ENCODE measurements at places on chromosomes 6 and 20. TPM values are rescaled to one million over a fixed set of nuclear protein-coding genes. Genes with fewer than 3 reads are reported as not detected.

DNA sequence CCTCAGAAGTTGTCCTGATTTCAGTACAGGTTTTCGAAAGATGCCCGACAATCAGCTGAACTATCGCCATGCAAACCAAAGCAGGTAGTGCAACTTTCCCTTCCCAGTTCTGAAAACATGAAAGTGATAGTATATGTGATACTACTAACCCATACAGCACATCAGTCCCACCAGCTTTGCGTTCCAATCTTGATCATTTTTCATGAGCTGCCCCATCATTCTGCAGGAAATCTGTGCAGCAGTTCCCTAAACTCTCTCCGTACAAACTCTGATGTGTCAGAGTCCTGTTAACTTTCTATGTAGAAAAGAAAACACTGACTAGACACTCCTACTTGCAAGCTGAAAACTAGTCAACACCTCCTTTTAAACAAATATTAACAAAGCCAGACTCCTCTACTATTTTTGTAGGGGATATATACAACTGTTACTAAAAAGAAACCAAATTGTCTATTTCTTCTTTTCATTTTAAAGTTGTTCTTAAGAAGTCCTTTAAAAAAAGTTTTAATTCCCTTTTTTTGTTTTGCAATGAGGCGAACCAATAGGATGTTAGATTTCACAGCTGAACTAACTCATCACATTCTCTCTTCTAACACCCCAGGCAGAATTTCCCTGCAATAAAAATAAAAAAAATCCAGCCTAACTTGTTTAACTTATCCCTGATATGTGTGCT, 99.6 kb upstream of the DST start:
- no peak for DNase-seq
- H3K4me3 ChIP-seq, result no peak overlapping the region
- peaks cover 4% of the 10 kb centered on the region for H3K4me1 ChIP-seq
- no peaks in the 10 kb centered on the region for H3K27me3 ChIP-seq
- H3K27ac ChIP-seq, result no peak overlapping the region
- no peaks in the 10 kb centered on the region for H3K36me3 ChIP-seq

Gene CLPSL1
- total RNA-seq, result not detected

DNA sequence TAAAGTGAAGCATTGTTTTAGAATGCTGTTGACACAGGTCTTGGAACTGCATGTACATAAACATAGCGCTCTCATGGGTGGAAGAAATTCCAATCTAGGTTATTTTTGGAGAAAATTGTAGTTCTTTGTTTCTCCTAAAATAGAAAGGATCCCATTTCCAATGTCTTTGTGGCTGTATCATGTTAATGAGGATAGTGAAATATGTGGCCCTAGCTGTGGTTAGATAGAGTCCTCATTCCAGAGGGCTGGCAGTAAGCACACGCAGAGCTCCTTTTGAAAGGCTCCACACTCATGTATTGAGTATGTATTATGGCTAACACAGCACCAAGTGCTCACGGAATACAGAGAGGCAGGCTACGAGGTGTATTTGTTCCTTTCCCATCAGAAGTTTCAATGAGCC, 60.9 kb downstream of the SNRNP48 start:
- H3K27ac ChIP-seq, result peak overlapping the region; percentile 26
- no peak for DNase-seq
- no peaks in the 10 kb centered on the region for H3K36me3 ChIP-seq
- no peak overlapping the region for H3K4me3 ChIP-seq

GRCh38 chr20:15923030-15923776, 650.0 kb downstream of the KIF16B start:
- no peak overlapping the region for H3K4me3 ChIP-seq
- H3K36me3 ChIP-seq, result no peaks in the 10 kb centered on the region
- no peaks in the 10 kb centered on the region for H3K4me1 ChIP-seq
- no peak overlapping the region for H3K27ac ChIP-seq
- no peak for DNase-seq

Gene HSPA12B
- 14.0 TPM for total RNA-seq

DNA sequence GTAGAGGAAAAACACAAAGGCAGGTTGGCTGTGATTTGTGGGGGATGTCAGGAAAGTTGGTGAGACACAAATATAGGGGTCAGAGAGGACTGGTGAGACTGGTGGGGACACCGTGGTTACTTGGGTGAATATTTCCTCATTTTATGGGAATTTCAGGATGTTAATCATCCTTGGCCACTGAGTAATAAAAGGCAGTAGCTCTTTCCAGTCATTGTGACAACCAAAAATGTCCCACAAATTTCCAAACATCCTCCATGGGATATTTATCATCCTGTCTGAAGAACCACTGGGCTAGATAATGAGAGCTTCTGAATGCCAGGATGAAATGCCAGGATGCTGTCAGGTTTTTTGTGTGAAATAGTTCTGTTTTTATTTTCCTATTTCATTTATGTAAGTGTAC, 374.1 kb downstream of the CD109 start:
- H3K4me3 ChIP-seq, result no peak overlapping the region
- H3K27me3 ChIP-seq, result no peaks in the 10 kb centered on the region
- no peak overlapping the region for H3K27ac ChIP-seq
- H3K36me3 ChIP-seq, result no peaks in the 10 kb centered on the region

Gene OOEP
- not detected for total RNA-seq

Gene BEND6
- 7.8 TPM for total RNA-seq

DNA sequence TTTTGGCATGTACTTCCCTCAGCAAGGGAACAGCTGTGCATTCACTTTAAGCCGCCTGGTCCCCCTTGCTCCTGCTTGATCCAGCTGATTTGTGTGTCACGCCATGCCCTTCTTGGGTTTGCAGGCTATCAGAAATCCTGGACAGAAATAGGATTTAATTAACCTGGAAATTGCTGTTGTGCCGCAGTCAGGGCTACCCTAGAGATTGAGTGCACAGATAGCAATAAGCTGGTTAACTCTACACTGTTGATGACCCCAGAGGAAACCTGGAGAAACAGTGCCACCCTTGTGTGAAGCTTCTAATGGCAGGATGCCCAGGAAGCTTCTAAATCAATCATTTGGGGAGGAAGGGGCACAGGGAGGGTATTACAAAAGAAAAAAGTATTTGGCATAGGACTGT, 199.0 kb downstream of the JARID2 start:
- H3K4me3 ChIP-seq, result no peak overlapping the region
- peaks cover 43% of the 10 kb centered on the region for H3K4me1 ChIP-seq
- no peak overlapping the region for H3K27ac ChIP-seq
- no peaks in the 10 kb centered on the region for H3K36me3 ChIP-seq
- H3K27me3 ChIP-seq, result no peaks in the 10 kb centered on the region

GRCh38 chr20:50280851-50281655, 90.4 kb downstream of the CEBPB start:
- H3K36me3 ChIP-seq, result no peaks in the 10 kb centered on the region
- no peaks in the 10 kb centered on the region for H3K4me1 ChIP-seq
- H3K4me3 ChIP-seq, result no peak overlapping the region
- H3K27ac ChIP-seq, result peak overlapping the region; percentile 7

Gene FUT9
- total RNA-seq, result not detected

DNA sequence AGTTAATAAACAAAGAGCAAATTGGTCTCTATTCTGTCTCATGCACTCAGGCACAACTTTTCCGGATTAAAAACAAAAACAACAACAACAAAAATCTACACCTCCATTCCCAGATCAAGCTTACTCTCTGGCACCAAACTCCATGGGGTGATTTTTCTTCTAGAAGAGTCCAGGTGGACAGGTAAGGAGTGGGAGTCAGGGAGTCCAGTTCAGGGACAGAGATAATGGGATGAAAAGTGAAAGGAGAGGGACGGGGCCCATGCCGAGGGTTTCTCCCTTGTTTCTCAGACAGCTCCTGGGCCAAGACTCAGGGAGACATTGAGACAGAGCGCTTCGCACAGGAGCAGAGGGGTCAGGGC, 437 bp upstream of the HLA-A start:
- H3K27me3 ChIP-seq, result no peaks in the 10 kb centered on the region
- H3K4me3 ChIP-seq, result peak overlapping the region; percentile 63
- H3K36me3 ChIP-seq, result no peaks in the 10 kb centered on the region
- no peak for DNase-seq
- H3K27ac ChIP-seq, result peak overlapping the region; percentile 95
- no peaks in the 10 kb centered on the region for H3K4me1 ChIP-seq

Gene DEFB119
- not detected for total RNA-seq

Gene FOXA2
- total RNA-seq, result not detected

DNA sequence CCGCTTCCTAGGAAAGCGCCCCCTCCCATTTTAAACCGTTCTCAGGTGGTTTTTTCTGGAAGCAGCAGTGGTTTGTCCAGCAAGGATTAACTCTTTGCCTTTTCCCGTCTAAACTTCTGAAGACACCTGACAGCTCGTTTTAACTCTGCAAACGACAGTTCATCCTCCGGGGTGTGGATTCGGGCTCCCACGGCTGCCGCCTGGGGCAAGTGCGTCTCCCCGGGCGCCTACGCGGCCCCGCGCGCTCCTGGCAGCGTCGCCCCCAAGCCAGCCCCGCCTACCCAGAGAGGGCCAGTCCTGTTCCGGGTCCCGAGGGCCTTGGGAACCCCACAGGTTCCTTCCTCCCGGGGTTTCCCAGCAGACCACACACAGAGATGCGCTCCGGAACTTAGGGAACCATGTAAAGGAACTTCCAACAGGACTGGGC, 54.4 kb downstream of the PRR18 start:
- no peaks in the 10 kb centered on the region for H3K36me3 ChIP-seq
- H3K4me1 ChIP-seq, result peaks cover 13% of the 10 kb centered on the region
- H3K27ac ChIP-seq, result no peak overlapping the region
- H3K4me3 ChIP-seq, result no peak overlapping the region
- no peak for DNase-seq

DNA sequence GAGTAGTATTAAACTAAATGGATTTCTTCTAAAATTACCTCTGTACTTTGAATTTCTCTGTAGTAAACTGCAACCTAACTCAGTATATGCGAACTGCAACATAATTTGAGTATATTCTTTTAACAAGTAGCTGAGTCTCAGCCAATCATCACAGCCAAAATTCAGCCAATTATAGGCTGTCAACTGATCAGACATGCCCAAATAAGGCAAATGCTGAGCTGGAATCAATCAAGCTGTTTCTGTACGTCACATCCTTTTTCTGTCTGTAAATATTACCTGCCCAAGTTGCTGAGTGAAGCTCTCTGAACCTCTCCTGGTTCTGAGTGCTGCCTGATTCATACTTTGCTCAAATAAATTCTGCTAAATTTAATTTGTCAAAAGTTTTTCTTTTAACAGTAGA, 9.5 kb upstream of the C6orf58 start:
- DNase-seq, result no peak
- no peaks in the 10 kb centered on the region for H3K4me1 ChIP-seq
- no peaks in the 10 kb centered on the region for H3K36me3 ChIP-seq
- no peak overlapping the region for H3K4me3 ChIP-seq

Data from tibial nerve (tissue), 4 donors.